ENCODE measurements at places on chromosomes 6 and 20. TPM values are rescaled to one million over a fixed set of nuclear protein-coding genes. Genes with fewer than 3 reads are reported as not detected.

Gene SLC13A3
- total RNA-seq: 2.9 TPM

Gene CCN2
- 122 TPM for total RNA-seq

- no peak overlapping the region for H3K4me3 ChIP-seq
- no peak overlapping the region for H3K27ac ChIP-seq
- DNase-seq: no peak
- H3K27me3 ChIP-seq: no peaks in the 10 kb centered on the region
- no peaks in the 10 kb centered on the region for H3K4me1 ChIP-seq
Measured at GRCh38 chr6:26218824-26219223, 131.6 kb downstream of the HFE start.

GRCh38 chr20:41349266-41349665, 8.6 kb downstream of the LPIN3 start:
- peaks cover 2% of the 10 kb centered on the region for H3K4me1 ChIP-seq
- H3K27ac ChIP-seq: no peak overlapping the region
- no peaks in the 10 kb centered on the region for H3K27me3 ChIP-seq
- H3K36me3 ChIP-seq: peaks cover 11% of the 10 kb centered on the region
- no peak for DNase-seq

Gene SNPH
- total RNA-seq: 4.0 TPM

GRCh38 chr20:48737434-48738093, 90.2 kb downstream of the PREX1 start:
- H3K27ac ChIP-seq: no peak overlapping the region
- H3K36me3 ChIP-seq: no peaks in the 10 kb centered on the region
- H3K4me1 ChIP-seq: peaks cover under 1% of the 10 kb centered on the region
- no peak overlapping the region for H3K4me3 ChIP-seq
- DNase-seq: no peak
- H3K27me3 ChIP-seq: no peaks in the 10 kb centered on the region

Gene SCUBE3
- total RNA-seq: 0.33 TPM

DNA sequence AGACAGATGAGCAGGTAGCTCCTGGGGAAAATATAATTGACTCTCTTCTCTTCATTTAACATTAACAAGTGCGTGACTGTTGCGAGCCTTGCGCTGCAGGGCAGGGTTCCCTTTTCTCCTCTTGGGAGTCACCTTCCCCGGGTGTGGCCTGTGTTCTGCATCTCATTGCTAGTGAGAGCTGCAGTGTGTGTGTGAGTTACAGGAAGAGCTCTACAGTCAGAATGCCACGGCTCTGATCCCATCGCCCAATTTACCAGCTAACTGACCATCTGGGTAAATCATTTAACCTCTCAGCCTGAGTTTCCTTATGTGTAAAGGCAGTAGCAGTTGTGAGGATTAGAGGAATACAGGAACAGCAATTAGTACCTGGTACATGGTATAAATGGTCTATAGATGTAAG, 106.8 kb upstream of the NUP153 start:
- no peaks in the 10 kb centered on the region for H3K36me3 ChIP-seq
- H3K4me3 ChIP-seq: no peak overlapping the region
- H3K27ac ChIP-seq: no peak overlapping the region
- DNase-seq: no peak

GRCh38 chr6:14770572-14770971, 475.3 kb upstream of the JARID2 start:
- no peaks in the 10 kb centered on the region for H3K36me3 ChIP-seq
- H3K4me3 ChIP-seq: no peak overlapping the region
- DNase-seq: no peak
- H3K27ac ChIP-seq: no peak overlapping the region

DNA sequence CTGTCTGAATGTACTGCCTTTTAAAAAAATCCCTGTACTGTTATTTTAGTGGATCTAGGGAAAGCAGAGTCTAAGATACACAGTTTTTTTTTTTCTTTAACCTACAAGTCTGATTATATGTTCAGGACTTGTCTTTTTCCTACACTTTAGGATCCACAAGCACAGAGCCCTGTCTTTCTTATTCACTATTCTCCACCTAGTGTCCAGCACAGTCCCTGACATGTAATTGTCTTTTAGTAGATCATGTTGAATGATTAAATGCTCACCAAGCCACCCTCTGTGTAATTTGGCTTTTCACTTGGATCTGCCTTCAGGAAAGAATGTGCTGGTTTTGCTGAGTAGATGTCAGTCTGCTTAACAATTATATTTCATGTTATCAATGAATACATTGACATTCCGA, 35.8 kb upstream of the YWHAB start:
- H3K4me1 ChIP-seq: no peaks in the 10 kb centered on the region
- no peaks in the 10 kb centered on the region for H3K27me3 ChIP-seq
- no peak overlapping the region for H3K27ac ChIP-seq
- no peaks in the 10 kb centered on the region for H3K36me3 ChIP-seq

Data from breast epithelium (tissue), 4 donors.